ENCODE measurements at places on chromosomes 6 and 20. TPM values are rescaled to one million over a fixed set of nuclear protein-coding genes. Genes with fewer than 3 reads are reported as not detected.

- H3K4me1 ChIP-seq: peaks cover 38% of the 10 kb centered on the region
- peak overlapping the region; percentile 84 for H3K27ac ChIP-seq
- H3K4me3 ChIP-seq: peak overlapping the region; percentile 1
- DNase-seq: peak; percentile 53
- no peaks in the 10 kb centered on the region for H3K36me3 ChIP-seq
- H3K27me3 ChIP-seq: peaks cover 2% of the 10 kb centered on the region
Measured at GRCh38 chr6:35024551-35025054, 116.5 kb downstream of the TCP11 start.

DNA sequence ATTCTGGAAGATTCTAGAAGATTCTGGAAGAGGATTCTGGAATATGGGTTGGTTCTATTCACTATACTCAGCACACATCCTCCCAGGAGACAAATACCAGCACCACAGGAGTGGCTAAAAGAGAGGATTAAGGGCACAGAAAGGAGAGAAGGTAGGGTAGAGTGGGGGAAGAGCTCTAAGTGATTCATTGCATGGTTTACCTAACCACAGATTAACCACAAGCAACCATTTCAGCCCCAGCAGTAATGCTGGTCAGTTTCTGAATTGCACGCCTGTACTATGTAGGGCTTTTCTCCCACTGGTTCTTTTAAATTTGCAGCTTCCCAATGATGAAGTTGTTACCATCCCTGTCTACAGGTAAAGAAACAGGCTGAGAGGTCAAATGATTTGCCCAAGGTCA, 192.7 kb upstream of the PMEPA1 start:
- H3K36me3 ChIP-seq: peaks cover 9% of the 10 kb centered on the region
- H3K27ac ChIP-seq: no peak overlapping the region
- H3K27me3 ChIP-seq: peaks cover 11% of the 10 kb centered on the region
- H3K4me1 ChIP-seq: peaks cover 22% of the 10 kb centered on the region
- H3K4me3 ChIP-seq: no peak overlapping the region

DNA sequence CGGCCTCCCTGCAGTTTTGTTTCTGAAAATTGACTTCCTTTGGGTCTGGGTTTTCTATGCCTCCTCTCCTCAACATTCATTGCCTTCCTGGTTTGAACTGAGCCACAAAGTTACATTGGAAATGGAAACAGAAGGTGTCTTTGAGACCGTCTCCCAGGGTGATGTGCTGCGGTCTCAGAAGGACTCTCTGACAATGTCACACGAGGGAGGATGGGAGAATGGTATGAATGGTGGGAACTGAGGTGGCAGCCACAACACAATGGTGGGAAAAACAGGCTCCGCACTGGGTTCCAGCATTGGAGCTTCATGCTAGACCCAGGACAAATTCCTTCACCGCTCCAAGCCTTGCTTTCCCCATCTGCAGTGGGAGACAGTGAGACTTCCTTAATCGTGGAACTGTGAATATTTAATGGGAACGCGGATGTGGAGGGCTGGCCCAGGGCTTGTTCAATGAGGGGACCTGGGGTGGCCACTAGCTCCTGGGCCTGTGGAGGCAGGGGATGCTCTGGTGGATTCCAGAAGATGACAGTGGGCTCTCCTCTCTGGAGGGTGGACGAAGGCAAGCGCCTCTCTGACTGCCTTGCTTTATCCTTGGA, 73.9 kb downstream of the KCNB1 start:
- no peaks in the 10 kb centered on the region for H3K36me3 ChIP-seq
- no peak for DNase-seq
- H3K4me3 ChIP-seq: no peak overlapping the region
- no peak overlapping the region for H3K27ac ChIP-seq

GRCh38 chr6:134684423-134684795, 265.5 kb downstream of the ALDH8A1 start:
- no peak for DNase-seq
- H3K4me3 ChIP-seq: no peak overlapping the region
- no peaks in the 10 kb centered on the region for H3K4me1 ChIP-seq
- no peak overlapping the region for H3K27ac ChIP-seq
- no peaks in the 10 kb centered on the region for H3K27me3 ChIP-seq

GRCh38 chr6:29827579-29828470, at the start of gene HLA-G:
HLA-G (plus strand) TSS chr6:29827825; CDS start chr6:29827845, 20 bp downstream.
- peaks cover 10% of the 10 kb centered on the region for H3K27me3 ChIP-seq
- H3K27ac ChIP-seq: no peak within 1 kb of the TSS
- peak within 1 kb of the TSS; percentile 54 for H3K4me3 ChIP-seq
- no peak for DNase-seq
- H3K4me1 ChIP-seq: peaks cover 5% of the 10 kb centered on the region

DNA sequence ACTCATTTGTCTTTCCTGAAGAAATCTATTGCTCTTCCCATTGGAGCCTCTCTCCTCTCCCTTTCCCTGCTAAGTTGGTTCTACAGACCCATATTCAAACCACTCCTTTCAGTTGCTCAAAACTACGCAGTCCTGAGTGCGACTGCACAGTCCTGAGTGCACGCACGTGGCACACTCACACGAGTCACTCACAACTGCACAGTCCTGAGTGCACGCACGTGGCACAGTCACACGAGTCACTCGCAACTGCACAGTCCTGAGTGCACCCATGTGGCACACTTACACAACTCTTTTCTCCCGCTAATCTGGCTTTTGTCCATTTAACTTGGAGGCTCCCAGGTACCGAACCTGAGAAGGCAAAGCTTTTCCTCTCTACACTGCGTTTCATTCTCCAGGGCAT, 159.7 kb downstream of the RNASET2 start:
- no peak overlapping the region for H3K27ac ChIP-seq
- no peak for DNase-seq
- peaks cover 2% of the 10 kb centered on the region for H3K27me3 ChIP-seq
- no peaks in the 10 kb centered on the region for H3K36me3 ChIP-seq
- H3K4me1 ChIP-seq: no peaks in the 10 kb centered on the region

- H3K27me3 ChIP-seq: no peaks in the 10 kb centered on the region
- H3K4me3 ChIP-seq: no peak overlapping the region
- H3K4me1 ChIP-seq: peaks cover 17% of the 10 kb centered on the region
- H3K36me3 ChIP-seq: no peaks in the 10 kb centered on the region
- DNase-seq: no peak
- H3K27ac ChIP-seq: no peak overlapping the region
Measured at GRCh38 chr6:93164781-93165180, 254.6 kb downstream of the EPHA7 start.

GRCh38 chr20:18728870-18729224, 84.7 kb upstream of the SCP2D1 start:
- DNase-seq: no peak
- H3K4me1 ChIP-seq: peaks cover 16% of the 10 kb centered on the region
- no peaks in the 10 kb centered on the region for H3K27me3 ChIP-seq
- no peak overlapping the region for H3K27ac ChIP-seq
- H3K4me3 ChIP-seq: no peak overlapping the region
- no peaks in the 10 kb centered on the region for H3K36me3 ChIP-seq

- H3K4me3 ChIP-seq: peak overlapping the region; percentile 7
- H3K27ac ChIP-seq: no peak overlapping the region
- no peaks in the 10 kb centered on the region for H3K4me1 ChIP-seq
- no peak for DNase-seq
Measured at GRCh38 chr6:21899708-21900107, 306.2 kb downstream of the SOX4 start.

- H3K4me3 ChIP-seq: no peak overlapping the region
- no peaks in the 10 kb centered on the region for H3K4me1 ChIP-seq
Measured at GRCh38 chr6:134868812-134869211, 81.1 kb downstream of the ALDH8A1 start.

- H3K27ac ChIP-seq: no peak overlapping the region
- no peaks in the 10 kb centered on the region for H3K36me3 ChIP-seq
- H3K4me1 ChIP-seq: no peaks in the 10 kb centered on the region
- H3K27me3 ChIP-seq: no peaks in the 10 kb centered on the region
- no peak overlapping the region for H3K4me3 ChIP-seq
Measured at GRCh38 chr6:106501960-106502371, 127.3 kb downstream of the RTN4IP1 start.

GRCh38 chr20:56573986-56574385, 40.9 kb downstream of the FAM209B start:
- H3K36me3 ChIP-seq: no peaks in the 10 kb centered on the region
- no peaks in the 10 kb centered on the region for H3K4me1 ChIP-seq
- no peak overlapping the region for H3K4me3 ChIP-seq
- DNase-seq: no peak
- peaks cover 11% of the 10 kb centered on the region for H3K27me3 ChIP-seq
- no peak overlapping the region for H3K27ac ChIP-seq

DNA sequence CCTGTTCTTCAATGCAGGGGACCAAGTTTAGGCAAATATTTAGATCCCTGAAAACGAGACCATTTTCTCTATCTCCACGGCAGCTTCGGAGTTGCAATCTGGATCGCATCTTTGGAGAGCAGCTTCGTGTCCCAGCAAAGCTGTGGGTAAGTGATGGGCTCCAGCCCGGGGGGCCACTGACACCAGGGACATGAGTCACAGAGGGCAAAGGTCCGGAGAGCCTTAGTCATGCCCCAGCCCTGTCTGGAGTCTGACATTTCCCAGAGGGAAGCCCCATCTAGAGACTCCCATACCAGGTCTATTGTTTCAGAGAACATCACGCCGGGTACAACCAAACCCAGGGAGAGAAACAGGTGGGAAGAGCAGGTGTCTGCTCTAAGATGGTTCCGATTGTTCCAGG, 95.9 kb downstream of the NFATC2 start:
- no peak overlapping the region for H3K4me3 ChIP-seq
- H3K27me3 ChIP-seq: peaks cover 3% of the 10 kb centered on the region
- DNase-seq: no peak
- peaks cover 7% of the 10 kb centered on the region for H3K4me1 ChIP-seq
- H3K36me3 ChIP-seq: no peaks in the 10 kb centered on the region

DNA sequence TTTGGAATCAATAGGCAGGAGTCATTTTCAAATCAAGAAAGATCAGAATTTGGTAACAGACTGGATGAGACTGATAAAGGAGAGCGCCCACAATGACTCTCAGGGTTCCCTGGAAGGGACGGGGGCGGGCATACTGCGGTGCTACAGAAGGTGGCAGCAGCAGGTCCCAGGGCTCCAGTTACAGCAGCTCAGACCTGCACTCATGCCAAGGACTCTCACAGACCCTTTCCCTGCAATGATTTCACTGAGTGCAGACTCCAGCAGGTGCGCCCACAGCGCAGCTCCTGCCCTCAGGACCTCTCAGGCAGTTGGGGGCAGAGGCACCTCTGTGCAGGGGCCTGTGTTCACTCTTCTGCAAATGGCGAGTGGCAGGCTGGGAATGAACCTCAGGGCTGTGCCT, 359.8 kb downstream of the ZFAND3 start:
- H3K4me1 ChIP-seq: peaks cover 15% of the 10 kb centered on the region
- peaks cover 9% of the 10 kb centered on the region for H3K27me3 ChIP-seq
- no peak for DNase-seq
- peaks cover 3% of the 10 kb centered on the region for H3K36me3 ChIP-seq
- no peak overlapping the region for H3K27ac ChIP-seq

- H3K36me3 ChIP-seq: no peaks in the 10 kb centered on the region
- DNase-seq: no peak
- H3K4me3 ChIP-seq: no peak overlapping the region
- no peaks in the 10 kb centered on the region for H3K4me1 ChIP-seq
- peaks cover 14% of the 10 kb centered on the region for H3K27me3 ChIP-seq
Measured at GRCh38 chr20:32605167-32605656, 20.1 kb upstream of the NOL4L start.

DNA sequence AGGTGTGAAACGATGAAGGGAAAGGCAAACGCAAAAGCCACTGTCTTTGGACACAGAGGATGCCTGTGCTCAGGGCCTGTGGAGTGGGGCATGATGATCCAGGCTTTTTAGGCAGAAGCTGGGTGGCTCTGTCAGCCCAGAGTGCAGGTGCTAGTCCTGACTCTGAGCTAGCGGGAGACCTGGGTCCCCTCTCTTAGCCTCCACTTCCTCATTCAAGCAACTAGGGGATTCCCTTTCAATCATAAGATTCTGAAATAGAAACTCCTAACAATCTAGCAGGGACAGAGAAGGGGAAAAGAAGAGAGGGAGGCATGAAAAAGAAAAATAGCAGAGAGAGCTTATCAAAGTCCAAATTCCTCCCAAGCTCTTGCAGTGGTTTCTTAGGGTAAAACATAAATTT, 7.6 kb upstream of the HIVEP2 start:
- peaks cover 2% of the 10 kb centered on the region for H3K27me3 ChIP-seq
- no peak overlapping the region for H3K27ac ChIP-seq

DNA sequence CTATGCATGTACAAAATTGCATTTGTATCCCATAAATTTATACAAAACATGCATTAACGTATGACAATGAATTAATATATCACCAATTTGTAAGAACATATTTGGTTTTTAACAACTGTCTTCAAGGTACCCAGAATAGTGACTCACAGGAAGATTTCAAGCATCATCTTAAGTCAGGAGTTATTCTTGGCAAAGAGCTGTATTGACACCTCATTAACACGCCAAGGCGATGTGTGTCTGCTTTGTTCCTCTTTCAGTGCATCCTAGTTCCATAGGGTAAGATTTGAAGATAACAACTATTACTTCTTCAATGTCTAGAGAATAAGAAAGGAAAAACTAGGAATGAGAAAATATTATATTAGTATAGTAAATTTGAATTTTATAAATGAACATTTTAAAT, 35.8 kb upstream of the TPD52L1 start:
- H3K27ac ChIP-seq: no peak overlapping the region
- no peak for DNase-seq
- no peaks in the 10 kb centered on the region for H3K4me1 ChIP-seq
- no peak overlapping the region for H3K4me3 ChIP-seq

GRCh38 chr20:7171911-7172310, 404.4 kb downstream of the BMP2 start:
- H3K4me3 ChIP-seq: no peak overlapping the region
- no peak overlapping the region for H3K27ac ChIP-seq
- DNase-seq: no peak

GRCh38 chr20:57677584-57677982, 32.2 kb downstream of the PMEPA1 start:
- peaks cover 28% of the 10 kb centered on the region for H3K36me3 ChIP-seq
- H3K27me3 ChIP-seq: peaks cover 19% of the 10 kb centered on the region
- H3K4me3 ChIP-seq: peak overlapping the region; percentile 54
- peaks cover 69% of the 10 kb centered on the region for H3K4me1 ChIP-seq

GRCh38 chr20:4369798-4370124, 351.9 kb upstream of the PRND start:
- H3K4me1 ChIP-seq: no peaks in the 10 kb centered on the region
- no peak overlapping the region for H3K27ac ChIP-seq
- H3K36me3 ChIP-seq: no peaks in the 10 kb centered on the region
- no peak for DNase-seq
- no peaks in the 10 kb centered on the region for H3K27me3 ChIP-seq
- H3K4me3 ChIP-seq: no peak overlapping the region

GRCh38 chr6:170440437-170440836, 112.7 kb downstream of the PSMB1 start:
- no peaks in the 10 kb centered on the region for H3K4me1 ChIP-seq
- no peak overlapping the region for H3K4me3 ChIP-seq
- peaks cover 9% of the 10 kb centered on the region for H3K27me3 ChIP-seq
- no peak for DNase-seq
- peaks cover 9% of the 10 kb centered on the region for H3K36me3 ChIP-seq

GRCh38 chr6:117483645-117484016, 1.2 kb downstream of the DCBLD1 start:
- peak overlapping the region; percentile 99 for H3K4me3 ChIP-seq
- peaks cover 11% of the 10 kb centered on the region for H3K27me3 ChIP-seq
- no peak for DNase-seq
- peak overlapping the region; percentile 98 for H3K27ac ChIP-seq

The OR2B6 gene
- not detected for total RNA-seq

The CCN6 gene
- total RNA-seq: not detected

The RAET1L gene
- not detected for total RNA-seq

The MEI4 gene
- total RNA-seq: 0.38 TPM

The CRISP2 gene
- not detected for total RNA-seq

The LAMP5 gene
- 0.80 TPM for total RNA-seq

The WFDC2 gene
- 4.6 TPM for total RNA-seq

The FAM217A gene
- not detected for total RNA-seq

The DNAJC5 gene
- 54.4 TPM for total RNA-seq

The TMEM244 gene
- not detected for total RNA-seq

The GJA10 gene
- total RNA-seq: not detected

The BMP7 gene
- 0.38 TPM for total RNA-seq

The ULBP2 gene
- 9.9 TPM for total RNA-seq

The HBS1L gene
- 93.3 TPM for total RNA-seq

The MTO1 gene
- total RNA-seq: 23.8 TPM
